ENCODE measurements at places on chromosomes 12 and 14.

DNA sequence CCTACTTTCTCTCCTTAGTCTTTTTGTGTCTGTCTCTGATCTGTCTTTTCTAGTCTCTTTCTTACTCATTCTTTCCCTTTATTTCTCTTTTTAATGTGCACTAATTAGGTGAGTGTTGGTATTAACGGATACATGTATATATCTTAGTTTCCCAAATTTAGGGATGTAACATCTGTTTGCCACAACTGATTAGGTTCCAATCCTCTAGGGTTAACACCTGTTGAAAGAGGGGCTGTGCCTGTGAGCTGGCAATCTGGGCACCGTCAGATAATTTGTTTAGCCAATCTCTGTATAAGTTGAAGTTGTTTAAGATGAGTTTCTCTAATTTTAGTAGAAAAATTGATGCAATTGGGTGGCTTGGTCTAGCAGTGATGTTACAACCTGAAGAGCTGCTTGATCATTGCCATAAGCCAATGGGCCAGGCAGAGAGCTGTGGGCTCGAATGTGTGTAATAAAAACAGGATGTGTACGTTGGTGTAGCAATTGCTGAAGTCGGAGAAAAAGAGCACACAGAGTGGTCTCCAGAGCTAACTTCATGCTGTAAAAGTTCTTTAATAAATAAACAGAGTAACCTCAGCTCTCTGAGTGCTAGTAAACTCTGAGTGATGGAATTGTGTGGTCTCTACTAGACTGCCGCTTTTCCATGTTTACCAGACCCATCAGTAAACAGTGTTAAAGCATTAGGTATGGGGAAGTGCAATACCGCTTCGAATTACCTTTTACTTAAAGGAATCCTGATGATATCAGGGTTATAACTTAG is 18.3 kb upstream of the LYZ start:
- H3K27me3 ChIP-seq = no peaks in the 10 kb centered on the region
- no peak overlapping the region for H3K27ac ChIP-seq
- H3K4me3 ChIP-seq = no peak overlapping the region
- peaks cover 5% of the 10 kb centered on the region for H3K4me1 ChIP-seq

DNA sequence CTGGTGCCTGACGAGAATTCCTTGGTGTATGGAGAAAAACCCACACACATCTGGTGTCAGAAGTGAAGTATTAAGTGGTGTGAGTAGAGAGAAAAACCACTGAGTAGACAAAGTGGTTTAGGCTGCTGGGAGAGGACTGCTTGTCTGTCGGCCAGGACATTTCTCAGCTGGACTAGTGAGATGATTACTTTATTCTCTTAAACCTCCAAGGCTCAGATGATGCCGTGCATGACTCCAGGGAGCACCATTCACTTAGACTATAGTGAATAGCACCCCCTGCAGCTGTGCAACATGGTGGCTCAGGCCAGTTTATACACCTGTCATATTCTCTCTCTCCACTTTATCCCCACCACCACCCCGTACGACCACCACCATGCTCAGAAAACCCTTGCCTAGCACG is 28.5 kb upstream of the NFYB start:
- H3K4me1 ChIP-seq = no peaks in the 10 kb centered on the region
- no peak overlapping the region for H3K27ac ChIP-seq
- H3K27me3 ChIP-seq = no peaks in the 10 kb centered on the region
- H3K4me3 ChIP-seq = no peak overlapping the region
- no peak for DNase-seq

DNA sequence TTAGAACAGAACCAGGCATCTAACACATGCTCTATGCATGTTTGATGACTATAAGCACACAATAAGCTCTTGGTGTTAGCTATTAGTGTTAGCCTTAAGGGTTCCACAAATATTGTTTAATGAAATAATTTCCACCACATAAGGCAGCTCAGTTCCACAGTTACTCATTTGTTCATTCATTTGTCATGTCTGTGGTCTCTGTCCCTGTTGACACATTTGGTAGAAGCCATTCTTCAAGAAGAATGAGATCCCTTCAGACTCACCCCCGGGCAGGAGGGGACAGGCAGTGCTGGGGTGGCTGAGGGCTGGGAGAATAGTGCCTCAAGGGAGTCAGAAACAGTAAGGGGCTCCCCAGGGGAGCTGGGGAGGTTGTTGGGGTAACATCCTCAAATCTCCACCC is 3.7 kb upstream of the FAIM2 start:
- H3K36me3 ChIP-seq = no peaks in the 10 kb centered on the region
- peaks cover 13% of the 10 kb centered on the region for H3K4me1 ChIP-seq
- H3K27me3 ChIP-seq = peaks cover 13% of the 10 kb centered on the region
- no peak overlapping the region for H3K4me3 ChIP-seq
- no peak overlapping the region for H3K27ac ChIP-seq

- H3K4me1 ChIP-seq = no peaks in the 10 kb centered on the region
- H3K36me3 ChIP-seq = no peaks in the 10 kb centered on the region
- H3K27ac ChIP-seq = no peak overlapping the region
- DNase-seq = no peak
- no peak overlapping the region for H3K4me3 ChIP-seq
These were observed 26.9 kb downstream of the TBX3 start for GRCh38 chr12:114656906-114657596.

DNA sequence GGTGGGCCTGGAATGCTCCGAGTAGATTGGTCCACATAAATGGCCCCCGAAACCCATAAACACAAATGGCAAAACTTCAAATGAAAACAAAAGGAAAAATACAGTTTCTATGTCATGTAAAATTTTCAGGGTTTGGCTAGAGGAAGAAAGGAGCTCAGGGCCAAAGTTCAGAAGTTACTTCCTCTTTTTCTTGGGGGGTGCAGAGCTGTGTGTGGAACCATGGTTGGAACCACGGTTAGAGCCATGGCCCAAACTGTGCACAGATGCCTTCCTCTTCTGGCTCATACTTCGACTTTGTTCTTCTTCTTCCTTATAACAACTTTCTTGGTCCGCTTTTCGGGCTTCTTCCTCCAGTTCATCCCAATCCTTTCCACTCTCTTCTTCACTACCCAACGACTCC is 51.7 kb downstream of the MGST1 start:
- no peak overlapping the region for H3K27ac ChIP-seq
- no peaks in the 10 kb centered on the region for H3K27me3 ChIP-seq
- no peak for DNase-seq

GRCh38 chr12:100201604-100202423 is 1.2 kb downstream of the ACTR6 start:
- peaks cover 41% of the 10 kb centered on the region for H3K4me1 ChIP-seq
- DNase-seq = no peak
- peak overlapping the region; percentile 70 for H3K4me3 ChIP-seq
- no peaks in the 10 kb centered on the region for H3K27me3 ChIP-seq

GRCh38 chr12:11922361-11922760 is 148.4 kb upstream of the BCL2L14 start:
- H3K27me3 ChIP-seq = no peaks in the 10 kb centered on the region
- DNase-seq = no peak
- H3K4me3 ChIP-seq = no peak overlapping the region
- no peak overlapping the region for H3K27ac ChIP-seq
- H3K36me3 ChIP-seq = no peaks in the 10 kb centered on the region
- H3K4me1 ChIP-seq = no peaks in the 10 kb centered on the region

- H3K27ac ChIP-seq = peak overlapping the region; percentile 86
- H3K4me1 ChIP-seq = no peaks in the 10 kb centered on the region
- no peaks in the 10 kb centered on the region for H3K27me3 ChIP-seq
- no peaks in the 10 kb centered on the region for H3K36me3 ChIP-seq
- no peak for DNase-seq
- H3K4me3 ChIP-seq = peak overlapping the region; percentile 89
These were observed 584 bp upstream of the DDHD1 start for GRCh38 chr14:53153702-53154112.

DNA sequence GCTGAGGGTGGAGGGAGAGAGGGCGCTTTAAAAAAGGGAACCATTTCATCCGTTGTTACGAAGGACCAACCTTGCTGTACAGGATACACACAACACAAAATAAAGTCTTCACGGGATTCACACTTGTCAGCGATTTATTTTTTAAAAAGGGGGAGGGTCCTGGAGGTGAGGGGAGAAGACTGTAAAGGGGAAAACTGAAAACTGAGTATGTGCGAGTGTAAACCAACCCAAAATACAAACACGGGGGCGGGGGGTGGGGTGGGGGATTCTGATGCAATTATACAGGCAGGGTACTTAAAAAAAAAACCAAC is 499 bp upstream of the PRKAG1 start:
- peak overlapping the region; percentile 90 for H3K27ac ChIP-seq
- H3K4me1 ChIP-seq = peaks cover 23% of the 10 kb centered on the region
- peaks cover 33% of the 10 kb centered on the region for H3K36me3 ChIP-seq
- H3K4me3 ChIP-seq = peak overlapping the region; percentile 70

DNA sequence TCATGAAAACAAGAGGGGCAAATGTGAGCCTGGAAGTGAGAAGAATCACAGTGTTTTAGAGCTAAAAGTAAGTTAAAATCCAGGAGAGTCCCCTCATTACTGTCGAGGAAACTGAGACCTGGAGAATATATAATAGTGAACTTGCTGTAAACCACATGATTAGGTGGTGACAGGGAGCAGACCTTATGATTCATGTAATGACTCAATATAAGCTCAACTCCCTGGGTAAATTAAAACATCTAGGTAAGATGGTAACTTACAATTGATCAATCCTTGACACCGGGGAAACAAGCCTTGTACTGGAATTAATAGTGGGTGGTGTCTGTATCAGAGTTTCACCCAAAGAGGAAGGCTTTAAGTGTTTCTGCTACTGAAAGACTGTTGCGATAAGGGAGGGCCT is 269.3 kb downstream of the SNAPC1 start:
- H3K4me1 ChIP-seq = no peaks in the 10 kb centered on the region
- no peak overlapping the region for H3K4me3 ChIP-seq
- no peaks in the 10 kb centered on the region for H3K27me3 ChIP-seq
- DNase-seq = no peak
- H3K27ac ChIP-seq = no peak overlapping the region

GRCh38 chr12:46744283-46744682 is 81.5 kb downstream of the SLC38A4 start:
- no peak overlapping the region for H3K27ac ChIP-seq
- no peak for DNase-seq
- H3K36me3 ChIP-seq = no peaks in the 10 kb centered on the region
- H3K4me3 ChIP-seq = no peak overlapping the region
- no peaks in the 10 kb centered on the region for H3K4me1 ChIP-seq

GRCh38 chr14:45947830-45948229 is 694.8 kb upstream of the MIS18BP1 start:
- DNase-seq = no peak
- no peak overlapping the region for H3K4me3 ChIP-seq
- H3K27ac ChIP-seq = no peak overlapping the region
- H3K4me1 ChIP-seq = no peaks in the 10 kb centered on the region
- H3K36me3 ChIP-seq = no peaks in the 10 kb centered on the region

- no peaks in the 10 kb centered on the region for H3K27me3 ChIP-seq
- H3K27ac ChIP-seq = no peak overlapping the region
- DNase-seq = no peak
- H3K4me3 ChIP-seq = no peak overlapping the region
- no peaks in the 10 kb centered on the region for H3K36me3 ChIP-seq
These were observed 353.6 kb downstream of the TMTC2 start for GRCh38 chr12:83040339-83040738.

- no peak overlapping the region for H3K4me3 ChIP-seq
- no peak for DNase-seq
These were observed 76.4 kb upstream of the FOXG1 start for GRCh38 chr14:28690029-28690692.

GRCh38 chr12:4766445-4766844 is 46.2 kb downstream of the GALNT8 start:
- H3K27ac ChIP-seq = no peak overlapping the region
- H3K4me3 ChIP-seq = no peak overlapping the region
- H3K27me3 ChIP-seq = no peaks in the 10 kb centered on the region
- no peaks in the 10 kb centered on the region for H3K36me3 ChIP-seq

GRCh38 chr14:56098021-56098420 is 20.2 kb upstream of the PELI2 start:
- no peak for DNase-seq
- H3K4me1 ChIP-seq = no peaks in the 10 kb centered on the region
- H3K27me3 ChIP-seq = no peaks in the 10 kb centered on the region

DNA sequence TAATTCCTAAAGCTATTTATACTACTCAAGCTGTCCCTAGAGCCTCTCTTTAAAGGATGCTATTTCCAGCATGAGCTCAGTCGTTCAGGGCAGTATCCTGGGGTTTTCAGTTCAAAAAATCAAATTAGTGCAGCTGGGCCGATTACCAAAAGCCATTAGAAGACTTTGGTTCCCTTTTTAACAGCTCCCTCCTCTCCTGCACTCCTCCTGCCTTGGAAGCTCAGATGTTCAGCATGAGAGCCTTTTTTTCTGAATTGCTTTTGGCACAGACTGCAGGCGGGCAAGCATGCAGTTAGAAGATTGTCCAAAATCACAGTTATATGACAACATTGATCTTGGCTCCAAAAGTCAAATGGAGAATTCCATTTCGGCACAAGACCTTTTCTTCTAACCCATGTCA is 179.6 kb downstream of the SLC35F4 start:
- H3K4me1 ChIP-seq = peaks cover 27% of the 10 kb centered on the region
- H3K27ac ChIP-seq = peak overlapping the region; percentile 50
- no peaks in the 10 kb centered on the region for H3K27me3 ChIP-seq
- H3K4me3 ChIP-seq = no peak overlapping the region
- DNase-seq = peak; percentile 80
- no peaks in the 10 kb centered on the region for H3K36me3 ChIP-seq

DNA sequence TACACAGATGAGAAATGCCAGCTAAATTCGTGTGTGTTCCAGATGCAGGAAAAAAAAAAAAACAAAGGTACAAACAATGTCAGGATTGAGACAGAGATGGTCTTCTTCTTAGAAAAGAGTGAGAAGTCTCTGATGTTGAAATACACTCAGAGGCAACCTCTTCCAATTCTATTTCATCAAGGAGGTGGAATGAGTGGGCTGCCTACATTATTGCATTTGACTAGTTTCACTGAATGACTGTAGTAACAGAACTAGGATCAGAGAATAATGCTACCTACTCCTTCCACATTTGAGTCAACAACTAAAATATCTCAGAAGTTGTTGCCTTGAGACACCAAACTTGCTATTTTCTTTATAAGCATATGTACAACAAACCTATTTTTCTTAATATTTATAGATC is 1332.2 kb upstream of the FLRT2 start:
- no peaks in the 10 kb centered on the region for H3K27me3 ChIP-seq
- H3K27ac ChIP-seq = no peak overlapping the region
- peaks cover 3% of the 10 kb centered on the region for H3K4me1 ChIP-seq
- no peak for DNase-seq
- no peak overlapping the region for H3K4me3 ChIP-seq

- H3K27me3 ChIP-seq = no peaks in the 10 kb centered on the region
- no peak overlapping the region for H3K27ac ChIP-seq
- no peak overlapping the region for H3K4me3 ChIP-seq
- H3K36me3 ChIP-seq = no peaks in the 10 kb centered on the region
These were observed 930.6 kb upstream of the FBXO33 start for GRCh38 chr14:40362856-40363255.

Data from tibial artery (tissue), 4 donors.